ENCODE measurements at places on chromosomes 2 and 18.

DNA sequence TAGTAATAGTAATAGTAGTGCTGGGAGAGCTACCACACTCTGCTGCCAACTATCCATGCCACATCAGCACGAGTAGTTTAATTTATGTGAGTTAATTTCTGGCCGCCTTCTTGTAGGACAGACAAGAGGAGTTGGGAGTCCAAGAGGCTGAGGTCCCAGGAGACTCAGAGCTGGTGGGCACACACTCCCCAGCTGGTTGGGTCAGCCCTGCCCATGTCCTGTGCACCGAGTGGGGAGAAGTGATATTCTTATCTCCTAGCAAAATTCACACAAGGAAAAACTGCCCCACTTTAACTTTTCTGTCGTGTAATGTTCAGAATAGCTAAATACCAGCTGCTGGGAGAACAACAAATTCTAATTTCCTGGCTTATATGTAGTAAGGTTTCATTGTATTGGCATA, 15.2 kb upstream of the MAP4K4 start:
- peaks cover 2% of the 10 kb centered on the region for H3K4me1 ChIP-seq
- H3K27me3 ChIP-seq: no peaks in the 10 kb centered on the region
- H3K36me3 ChIP-seq: no peaks in the 10 kb centered on the region
- H3K27ac ChIP-seq: no peak overlapping the region

DNA sequence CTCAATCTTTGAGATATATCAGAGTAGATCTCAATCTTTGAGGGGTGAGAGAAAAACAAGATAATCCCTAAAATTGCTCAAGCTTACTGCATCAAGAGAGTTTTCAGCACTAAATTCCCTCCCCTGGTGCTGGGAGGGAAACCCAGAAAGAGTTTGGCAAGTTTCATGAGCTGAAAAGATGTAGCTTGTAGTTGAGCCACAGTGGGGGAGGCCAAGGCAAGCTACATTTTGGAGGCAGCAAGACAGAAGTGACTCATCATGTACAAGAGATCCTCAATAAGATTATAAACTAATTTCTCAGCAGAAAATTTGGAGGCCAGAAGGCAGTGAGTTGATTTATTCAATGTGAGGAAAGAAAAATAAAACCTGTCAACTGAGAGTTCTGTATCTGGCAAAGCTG, 308.2 kb downstream of the PIEZO2 start:
- H3K27me3 ChIP-seq: peaks cover 3% of the 10 kb centered on the region
- no peak for DNase-seq
- no peaks in the 10 kb centered on the region for H3K4me1 ChIP-seq

DNA sequence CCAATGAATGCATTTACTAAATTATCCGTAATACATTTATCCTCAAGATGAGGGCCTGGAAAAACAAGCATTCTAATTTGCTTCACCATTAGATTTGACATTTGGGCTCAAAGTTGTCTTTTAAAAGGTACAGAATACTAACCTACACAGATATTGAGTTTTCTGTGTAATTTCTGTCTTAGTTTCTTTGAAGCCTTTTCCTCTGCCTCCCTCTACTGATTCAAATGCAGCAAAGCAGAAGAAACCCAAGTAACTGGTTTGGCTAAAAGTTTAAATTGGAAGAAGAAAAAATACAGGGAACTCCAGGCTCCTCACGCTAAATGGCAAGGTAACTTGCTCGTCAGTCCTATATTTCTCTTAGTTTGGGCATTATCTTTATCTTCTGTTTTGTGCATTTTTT, 53.3 kb upstream of the SLC5A7 start:
- no peak for DNase-seq
- H3K4me1 ChIP-seq: no peaks in the 10 kb centered on the region
- no peak overlapping the region for H3K4me3 ChIP-seq
- H3K27ac ChIP-seq: no peak overlapping the region
- peaks cover 5% of the 10 kb centered on the region for H3K27me3 ChIP-seq

DNA sequence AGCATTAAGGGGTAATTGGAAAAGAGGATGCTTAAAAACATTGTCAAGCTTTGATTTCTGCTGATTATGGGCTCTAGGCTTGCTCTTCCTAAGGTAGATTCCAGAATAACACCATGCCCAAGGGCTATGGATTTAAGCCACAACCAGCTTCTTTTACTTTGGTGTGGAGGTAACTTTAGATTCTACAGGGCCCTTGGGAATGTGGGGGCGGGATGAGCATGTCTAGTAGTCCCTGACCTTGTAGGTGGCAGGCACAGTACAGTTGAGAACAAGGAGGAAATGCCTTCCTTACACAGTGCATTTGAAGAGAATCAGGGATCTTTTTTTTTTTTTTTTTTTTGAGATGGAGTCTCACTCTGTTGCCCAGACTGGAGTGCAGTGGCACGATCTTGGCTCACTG, 364.2 kb downstream of the NYAP2 start:
- H3K4me3 ChIP-seq: no peak overlapping the region
- H3K27me3 ChIP-seq: peaks cover 1% of the 10 kb centered on the region
- no peak for DNase-seq
- no peaks in the 10 kb centered on the region for H3K36me3 ChIP-seq
- no peaks in the 10 kb centered on the region for H3K4me1 ChIP-seq

- H3K4me1 ChIP-seq: peaks cover 9% of the 10 kb centered on the region
- DNase-seq: no peak
- no peaks in the 10 kb centered on the region for H3K27me3 ChIP-seq
- no peak overlapping the region for H3K4me3 ChIP-seq
Measured at GRCh38 chr2:61978522-61978921, 73.0 kb downstream of the COMMD1 start.

GRCh38 chr18:74790451-74790850, 192.8 kb downstream of the ZNF407 start:
- H3K36me3 ChIP-seq: peaks cover 14% of the 10 kb centered on the region
- DNase-seq: no peak
- H3K4me3 ChIP-seq: no peak overlapping the region
- H3K27ac ChIP-seq: no peak overlapping the region
- H3K4me1 ChIP-seq: no peaks in the 10 kb centered on the region

DNA sequence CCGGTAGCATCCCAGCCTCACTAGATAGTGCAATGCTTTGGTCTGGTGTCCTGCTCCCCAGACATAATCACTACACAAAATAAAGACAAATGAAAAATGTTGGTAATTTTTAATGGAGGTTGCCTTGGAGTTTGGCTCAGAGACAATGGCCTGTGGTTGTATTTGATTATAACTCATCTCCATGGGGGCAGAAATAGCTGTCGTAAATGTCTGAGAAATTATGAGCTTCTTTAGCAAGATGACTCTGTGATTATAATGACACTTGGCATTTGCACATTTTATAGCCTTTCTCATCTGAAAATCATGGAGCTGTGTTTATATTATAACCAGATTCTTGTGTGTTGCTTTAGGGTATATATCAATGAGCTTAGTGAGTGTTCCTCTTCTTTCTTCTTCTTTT, 1779.7 kb upstream of the CELF4 start:
- no peaks in the 10 kb centered on the region for H3K36me3 ChIP-seq
- DNase-seq: no peak
- H3K27ac ChIP-seq: no peak overlapping the region
- H3K4me1 ChIP-seq: no peaks in the 10 kb centered on the region

GRCh38 chr18:36718705-36719328, 110.0 kb downstream of the TPGS2 start:
- H3K27ac ChIP-seq: no peak overlapping the region
- H3K4me3 ChIP-seq: no peak overlapping the region
- H3K36me3 ChIP-seq: no peaks in the 10 kb centered on the region
- no peaks in the 10 kb centered on the region for H3K4me1 ChIP-seq

- no peaks in the 10 kb centered on the region for H3K27me3 ChIP-seq
- H3K4me1 ChIP-seq: no peaks in the 10 kb centered on the region
- no peak overlapping the region for H3K27ac ChIP-seq
- no peaks in the 10 kb centered on the region for H3K36me3 ChIP-seq
- no peak for DNase-seq
Measured at GRCh38 chr18:51724790-51725721, 527.6 kb upstream of the MEX3C start.

GRCh38 chr2:96146153-96146880, 1.1 kb upstream of the DUSP2 start:
- H3K4me3 ChIP-seq: peak overlapping the region; percentile 86
- H3K36me3 ChIP-seq: peaks cover 33% of the 10 kb centered on the region
- peak; percentile 91 for DNase-seq
- peaks cover 68% of the 10 kb centered on the region for H3K4me1 ChIP-seq

DNA sequence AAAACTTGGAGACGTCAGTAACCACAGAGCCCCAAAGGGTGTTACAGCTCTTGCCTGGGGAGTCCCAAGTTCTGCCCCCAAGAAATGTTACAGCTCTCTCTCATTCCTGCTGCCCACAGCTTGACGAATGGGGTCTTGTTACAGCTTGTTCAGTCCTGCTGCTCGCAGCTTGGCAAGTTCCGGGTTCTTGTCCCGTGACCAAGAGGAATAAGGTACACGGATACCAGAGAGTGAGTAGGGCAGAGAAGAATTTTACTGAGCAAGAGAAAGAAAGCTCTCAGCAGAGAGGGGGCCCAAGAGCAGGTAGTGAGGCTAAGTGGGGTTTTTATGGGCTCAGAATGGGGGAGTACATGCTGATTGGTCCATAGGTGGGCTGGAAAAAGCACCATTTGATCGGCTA, 27.2 kb downstream of the SLC39A6 start:
- DNase-seq: no peak
- no peaks in the 10 kb centered on the region for H3K36me3 ChIP-seq

- DNase-seq: no peak
- H3K27me3 ChIP-seq: no peaks in the 10 kb centered on the region
- peaks cover 22% of the 10 kb centered on the region for H3K36me3 ChIP-seq
Measured at GRCh38 chr2:223997938-223998337, 40.7 kb downstream of the MRPL44 start.

DNA sequence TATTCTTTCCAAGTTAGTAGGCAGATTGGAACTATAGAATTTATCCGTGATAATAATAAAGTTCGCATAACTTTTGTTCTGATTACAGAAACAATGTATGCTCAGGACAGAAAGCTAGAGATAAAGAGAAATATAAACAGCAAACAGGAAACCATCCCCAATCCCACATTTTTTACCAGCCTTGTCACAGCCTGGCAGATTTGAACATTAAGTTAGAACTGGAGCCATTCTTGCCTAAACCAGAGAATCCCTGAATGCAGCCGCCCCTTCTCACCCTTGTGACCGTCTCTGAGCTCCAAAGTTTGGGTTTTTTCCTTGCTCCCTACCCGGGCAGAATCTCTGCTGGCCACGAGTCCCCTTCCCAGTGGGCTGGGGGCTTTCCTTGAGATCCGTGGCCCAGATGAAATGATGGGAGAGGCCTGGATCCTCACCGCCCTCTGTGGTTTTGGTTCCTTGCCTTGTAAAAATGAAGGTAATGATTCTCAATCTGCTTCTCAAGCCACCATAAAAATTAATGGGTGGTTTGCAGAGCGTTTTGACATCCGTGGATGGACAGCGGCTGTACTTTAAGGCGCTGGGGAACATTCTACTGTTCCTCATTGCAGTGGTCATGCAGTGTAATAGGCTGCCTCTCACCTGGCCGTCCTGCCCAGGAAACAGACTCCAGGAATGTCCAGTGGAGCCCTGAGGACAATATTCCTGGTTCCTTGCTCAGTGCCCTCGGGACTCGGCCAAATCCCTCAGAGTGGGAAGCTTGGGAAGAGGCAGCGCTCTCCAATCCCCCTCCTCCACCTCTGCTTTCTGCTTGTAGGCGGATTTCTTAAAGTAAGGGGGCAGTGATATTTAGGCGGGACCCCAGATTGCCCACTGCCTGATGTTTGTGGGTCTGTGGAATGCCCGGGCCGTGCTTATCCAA, 1.6 kb downstream of the SH3BP4 start:
- no peak overlapping the region for H3K27ac ChIP-seq
- no peak for DNase-seq
- no peaks in the 10 kb centered on the region for H3K36me3 ChIP-seq
- H3K27me3 ChIP-seq: peaks cover 56% of the 10 kb centered on the region

- H3K4me1 ChIP-seq: no peaks in the 10 kb centered on the region
- no peak for DNase-seq
- no peak overlapping the region for H3K4me3 ChIP-seq
- H3K27ac ChIP-seq: no peak overlapping the region
- H3K36me3 ChIP-seq: no peaks in the 10 kb centered on the region
- peaks cover 4% of the 10 kb centered on the region for H3K27me3 ChIP-seq
Measured at GRCh38 chr2:240786871-240787311, 33.1 kb downstream of the KIF1A start.

DNA sequence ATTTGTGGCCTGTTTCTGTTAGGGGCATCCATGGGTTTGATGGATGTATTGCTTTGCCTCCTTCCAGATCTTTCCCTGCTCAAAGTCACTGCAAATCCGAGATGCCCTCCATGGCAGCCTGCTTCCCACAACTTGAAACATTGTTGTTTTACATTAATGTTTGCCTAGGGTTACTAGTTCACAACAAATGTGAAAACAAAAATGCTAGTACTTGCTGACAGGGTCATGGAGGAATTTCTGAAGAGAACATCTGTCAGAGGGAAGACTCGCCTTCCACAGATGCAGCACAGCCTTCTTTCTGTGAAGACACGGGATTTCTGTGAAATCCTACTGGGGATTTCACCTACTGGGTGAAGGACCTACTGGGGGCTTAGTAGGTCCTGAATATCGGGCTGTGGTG, 260.0 kb upstream of the FN1 start:
- no peak overlapping the region for H3K4me3 ChIP-seq
- no peak for DNase-seq
- no peak overlapping the region for H3K27ac ChIP-seq
- H3K27me3 ChIP-seq: peaks cover 2% of the 10 kb centered on the region
- H3K36me3 ChIP-seq: no peaks in the 10 kb centered on the region

- no peak overlapping the region for H3K4me3 ChIP-seq
- H3K4me1 ChIP-seq: peaks cover 4% of the 10 kb centered on the region
- H3K36me3 ChIP-seq: peaks cover 30% of the 10 kb centered on the region
- no peaks in the 10 kb centered on the region for H3K27me3 ChIP-seq
- DNase-seq: no peak
Measured at GRCh38 chr2:214737188-214737587, 72.3 kb downstream of the BARD1 start.

- H3K27ac ChIP-seq: peak overlapping the region; percentile 21
- peaks cover 50% of the 10 kb centered on the region for H3K27me3 ChIP-seq
- DNase-seq: no peak
Measured at GRCh38 chr2:9952286-9952737, 819 bp downstream of the GRHL1 start.

DNA sequence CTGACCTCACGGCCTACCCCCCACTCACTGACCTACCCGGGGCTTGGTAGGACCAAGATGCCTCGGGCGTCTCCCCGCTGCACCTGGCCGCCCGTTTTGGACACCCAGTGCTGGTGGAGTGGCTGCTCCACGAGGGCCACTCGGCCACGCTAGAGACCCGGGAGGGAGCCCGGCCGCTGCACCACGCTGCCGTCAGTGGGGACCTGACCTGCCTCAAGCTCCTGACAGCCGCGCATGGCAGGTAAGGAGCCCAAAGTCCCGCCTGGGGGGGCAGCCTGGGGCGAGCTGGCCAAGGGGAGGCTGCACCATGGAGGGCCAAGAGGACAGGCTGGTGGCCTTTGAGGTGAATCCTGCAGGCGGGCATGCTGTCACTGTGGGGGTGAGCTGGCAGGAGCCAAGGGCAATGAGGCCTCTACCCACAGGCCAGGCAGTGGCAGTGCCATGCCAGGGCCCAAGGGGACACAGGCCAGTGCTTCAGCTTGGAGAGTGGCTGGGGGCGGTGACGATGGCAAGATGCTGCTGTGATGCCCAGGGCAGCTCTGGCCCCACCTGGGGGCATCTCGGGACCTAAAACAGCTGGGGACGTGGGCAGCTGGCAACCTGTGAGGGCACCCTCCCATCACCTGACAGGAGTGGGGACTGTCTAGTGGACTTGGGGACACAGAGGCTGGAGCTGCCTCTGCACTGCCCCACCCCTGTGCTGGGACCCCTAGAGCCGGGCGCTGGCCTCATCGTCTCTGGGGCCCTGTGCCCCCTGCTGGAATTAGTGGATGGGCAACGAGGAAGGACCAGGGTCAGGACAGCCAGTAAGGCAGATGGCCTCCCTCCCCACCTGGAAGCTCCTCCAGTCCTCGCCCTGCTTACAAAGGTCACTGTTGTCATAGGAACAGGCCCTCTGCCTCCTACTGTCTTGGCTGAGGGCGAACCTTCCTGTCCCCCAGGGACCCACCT, 2.0 kb downstream of the ESPNL start:
- DNase-seq: no peak
- H3K4me3 ChIP-seq: no peak overlapping the region
- H3K36me3 ChIP-seq: peaks cover 8% of the 10 kb centered on the region
- H3K27ac ChIP-seq: no peak overlapping the region
- peaks cover 13% of the 10 kb centered on the region for H3K4me1 ChIP-seq
